ENCODE measurements at places on chromosomes 12 and 14. TPM values are rescaled to one million over a fixed set of nuclear protein-coding genes. Genes with fewer than 3 reads are reported as not detected.

FBLN5 gene
- total RNA-seq = 5.7 TPM

NAB2 gene
- 19.0 TPM for total RNA-seq

C12orf50 gene
- 0.12 TPM for total RNA-seq

LMNTD1 gene
- total RNA-seq = not detected

MYF6 gene
- not detected for total RNA-seq

NOXRED1 gene
- total RNA-seq = 0.13 TPM

ACSM4 gene
- not detected for total RNA-seq

SYNDIG1L gene
- not detected for total RNA-seq

CEBPE gene
- not detected for total RNA-seq

TMEM30B gene
- total RNA-seq = 0.81 TPM

SRRM4 gene
- not detected for total RNA-seq

IFI27L1 gene
- 21.7 TPM for total RNA-seq

LLPH gene
- total RNA-seq = 52.9 TPM

TEX52 gene
- total RNA-seq = not detected

NOC4L gene
- 55.3 TPM for total RNA-seq

TSPAN8 gene
- not detected for total RNA-seq

GYS2 gene
- not detected for total RNA-seq

C12orf56 gene
- not detected for total RNA-seq

DPPA3 gene
- not detected for total RNA-seq

CCT2 gene
- 282 TPM for total RNA-seq

KRT73 gene
- not detected for total RNA-seq

NRXN3 gene
- 1.1 TPM for total RNA-seq

RNASE1 gene
- total RNA-seq = not detected

CLEC4D gene
- total RNA-seq = not detected

NANOG gene
- not detected for total RNA-seq

TAS2R20 gene
- total RNA-seq = 0.10 TPM

LTB4R gene
- 5.9 TPM for total RNA-seq

MEG3 gene
- 53.8 TPM for total RNA-seq

CLEC4A gene
- not detected for total RNA-seq

OTX2 gene
- total RNA-seq = not detected

KCNC2 gene
- not detected for total RNA-seq

ANKRD33 gene
- not detected for total RNA-seq

MIP gene
- total RNA-seq = 0.24 TPM

CLEC14A gene
- not detected for total RNA-seq

RGS6 gene
- not detected for total RNA-seq

GPR132 gene
- 0.63 TPM for total RNA-seq

MUCL1 gene
- not detected for total RNA-seq

HCAR3 gene
- total RNA-seq = 0.15 TPM

BEST3 gene
- total RNA-seq = 1.8 TPM

Measured in A549 treated with Mapracorat at 1 μM for 4 hours (cell line).